Mesothelial cell of epicardium (in vitro differentiated cells): ENCODE measurements at places on chromosomes 2 and 18. TPM values are rescaled to one million over a fixed set of nuclear protein-coding genes. Genes with fewer than 3 reads are reported as not detected.

GRCh38 chr18:39232937-39233336, 1667.3 kb upstream of the CELF4 start:
- no peak for DNase-seq

- no peak for DNase-seq
Measured at GRCh38 chr2:175049661-175050060, 44.5 kb upstream of the CHN1 start.

DNA sequence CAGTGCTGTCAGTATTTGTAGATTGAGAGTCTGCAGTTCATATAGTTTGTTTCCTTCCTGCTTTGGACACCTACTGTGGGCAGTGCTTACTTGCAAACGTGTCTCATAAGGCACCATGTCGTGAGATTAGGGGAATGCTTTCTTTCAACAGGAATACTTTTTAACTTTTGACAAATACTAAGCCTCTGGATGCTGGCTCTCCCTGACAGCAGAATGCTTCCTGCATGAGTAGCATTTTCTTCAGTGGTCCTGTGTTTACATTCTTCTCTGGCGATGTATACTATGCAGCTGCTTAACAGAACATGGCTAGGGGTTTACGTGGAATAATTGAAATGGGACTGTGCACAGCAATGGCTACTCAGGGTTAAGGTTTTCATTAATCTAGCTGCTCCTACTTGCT, 807.5 kb downstream of the MBD2 start:
- DNase-seq, result no peak

DNA sequence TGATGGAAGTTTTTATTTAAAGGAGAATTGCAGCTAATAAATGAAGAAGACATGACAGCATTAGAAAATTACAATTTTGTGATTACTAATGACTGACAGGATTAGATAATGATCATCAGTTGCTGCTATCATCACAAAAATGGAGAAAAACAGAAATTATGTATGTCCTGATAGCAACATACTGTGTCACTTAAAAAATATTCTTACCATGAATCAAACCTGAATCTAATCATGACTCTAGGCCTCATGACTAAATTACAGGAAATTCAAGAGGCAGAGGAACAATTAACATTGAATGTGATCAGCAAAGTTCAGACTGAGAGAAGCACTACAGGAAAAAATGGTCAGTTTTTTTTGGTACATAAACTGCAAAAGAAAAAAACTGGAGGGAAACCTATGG, 147.8 kb downstream of the PMAIP1 start:
- DNase-seq, result no peak

GRCh38 chr2:145226901-145227300, 707.0 kb upstream of the ZEB2 start:
- no peak for DNase-seq

- DNase-seq, result no peak
Measured at GRCh38 chr18:74869904-74870863, 272.5 kb downstream of the ZNF407 start.

GRCh38 chr18:44851856-44852621, 171.4 kb downstream of the SETBP1 start:
- no peak for DNase-seq

DNA sequence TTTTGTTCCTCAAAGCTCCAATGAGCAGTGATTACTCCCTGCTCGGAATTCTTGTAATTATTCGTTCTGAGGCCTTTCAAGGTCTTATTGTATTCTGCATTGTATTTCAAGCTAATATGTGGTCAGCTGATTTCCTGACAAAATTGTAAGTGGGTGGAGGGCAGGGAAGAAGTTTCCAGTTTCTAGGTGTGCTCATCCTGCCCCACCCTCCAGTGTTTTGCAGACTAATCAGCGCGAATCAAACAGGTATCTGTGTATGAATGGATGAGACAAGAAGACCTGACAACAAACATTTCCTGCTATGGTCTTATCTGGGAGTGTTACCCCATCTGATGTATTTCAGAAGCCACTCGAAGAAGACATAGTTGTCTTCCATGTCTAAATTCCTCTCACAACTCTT, 35.3 kb downstream of the MYCN start:
- DNase-seq, result no peak

GRCh38 chr18:10061566-10062140, 147.8 kb downstream of the VAPA start:
- DNase-seq, result no peak

DNA sequence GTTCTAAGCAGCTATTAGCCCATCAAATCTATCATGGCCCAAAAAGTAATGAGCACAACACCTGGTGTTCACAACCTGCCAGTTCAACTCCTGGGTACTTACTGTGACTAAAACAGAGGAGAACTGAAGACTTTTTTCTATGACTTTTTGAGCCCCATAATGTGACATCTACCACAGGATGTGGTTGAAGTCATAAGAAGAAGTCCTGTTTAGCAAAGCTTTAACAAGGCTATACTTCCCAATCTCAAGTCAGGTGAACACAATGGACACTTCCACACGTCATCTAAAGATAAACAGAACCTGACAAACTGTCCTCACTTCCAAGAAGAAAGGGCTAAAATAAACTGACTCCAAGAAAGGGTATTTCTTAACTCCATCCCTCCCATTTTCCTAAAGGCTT, 138.8 kb downstream of the ATAD2B start:
- no peak for DNase-seq

DNA sequence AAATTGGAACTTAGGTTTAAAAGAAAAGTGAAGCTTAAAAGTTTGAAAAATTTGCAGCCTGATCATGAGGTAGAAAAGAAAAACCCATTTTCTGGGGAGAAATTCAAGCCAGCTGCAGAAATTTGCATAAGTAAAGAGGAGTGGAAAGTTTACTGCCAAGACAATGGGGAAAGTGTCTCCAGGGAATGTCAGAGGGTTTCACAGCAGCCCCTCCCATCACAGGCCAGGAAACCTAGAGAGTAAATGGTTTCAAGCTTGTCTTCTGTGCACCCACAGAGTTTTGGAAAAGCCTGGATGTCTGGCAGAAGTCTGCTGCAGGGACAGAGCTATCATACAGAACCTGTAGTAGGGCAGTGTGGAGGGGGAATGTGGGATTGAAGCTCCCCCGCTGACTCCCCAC, 254.0 kb upstream of the FSIP2 start:
- DNase-seq, result no peak

- no peak for DNase-seq
Measured at GRCh38 chr2:216285701-216286100, 86.6 kb downstream of the MARCHF4 start.

- no peak for DNase-seq
Measured at GRCh38 chr2:176814274-176814673, 398.3 kb upstream of the HNRNPA3 start.

- no peak for DNase-seq
Measured at GRCh38 chr18:59736061-59736460, 38.8 kb upstream of the CCBE1 start.

- no peak for DNase-seq
Measured at GRCh38 chr18:51029378-51029693, 677 bp upstream of the SMAD4 start.

- DNase-seq, result no peak
Measured at GRCh38 chr2:23662941-23663920, 263.7 kb downstream of the ATAD2B start.

DNA sequence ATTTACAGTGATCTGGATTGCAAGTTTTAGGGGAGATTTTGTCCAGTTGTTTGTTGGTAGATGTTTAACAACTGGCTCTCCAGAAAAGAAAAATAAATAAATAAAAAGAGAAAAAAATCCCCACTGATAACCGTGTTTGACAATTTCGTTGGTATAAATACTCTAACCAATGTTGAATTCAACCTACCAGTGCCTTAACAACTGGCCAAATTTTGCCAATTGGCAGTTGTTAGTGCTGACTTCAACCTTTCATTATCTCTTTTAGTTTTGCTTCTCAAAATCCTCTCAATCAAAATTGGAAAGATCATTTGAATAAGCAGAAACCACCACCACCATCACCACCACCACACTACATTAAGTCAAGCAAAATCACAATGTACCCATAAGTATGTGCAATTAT, 490.3 kb downstream of the PIK3C3 start:
- no peak for DNase-seq

- DNase-seq, result no peak
Measured at GRCh38 chr18:24559526-24559925, 99.1 kb downstream of the HRH4 start.

GRCh38 chr2:128734521-128735295, 416.0 kb upstream of the HS6ST1 start:
- no peak for DNase-seq

GRCh38 chr2:151357359-151357758, at the start of gene TNFAIP6:
TNFAIP6 (plus strand) TSS chr2:151357592; CDS start chr2:151357667, 75 bp downstream.
- no peak for DNase-seq

DNA sequence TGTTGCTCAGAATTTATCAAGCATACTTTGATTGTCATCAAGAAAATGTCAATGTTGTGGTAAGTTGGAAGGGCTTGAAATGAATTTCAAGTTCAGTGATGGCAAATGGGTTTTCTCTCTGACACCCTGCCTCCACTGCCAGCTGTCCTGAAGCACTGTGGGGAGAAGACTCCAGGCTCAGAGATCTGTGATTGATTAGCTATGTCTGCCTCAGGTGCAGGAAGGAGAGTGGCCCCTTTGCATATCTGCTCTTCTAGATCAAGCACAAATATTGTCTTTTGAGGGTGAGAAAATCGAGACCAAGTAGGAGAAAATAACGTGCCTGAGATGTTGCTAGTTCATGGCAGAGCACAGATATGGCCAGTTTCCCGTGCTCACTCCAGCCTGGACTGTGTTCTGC, 178.8 kb upstream of the GLI2 start:
- no peak for DNase-seq

GRCh38 chr2:215843579-215843978, 169.8 kb downstream of the MREG start:
- DNase-seq, result no peak

DNA sequence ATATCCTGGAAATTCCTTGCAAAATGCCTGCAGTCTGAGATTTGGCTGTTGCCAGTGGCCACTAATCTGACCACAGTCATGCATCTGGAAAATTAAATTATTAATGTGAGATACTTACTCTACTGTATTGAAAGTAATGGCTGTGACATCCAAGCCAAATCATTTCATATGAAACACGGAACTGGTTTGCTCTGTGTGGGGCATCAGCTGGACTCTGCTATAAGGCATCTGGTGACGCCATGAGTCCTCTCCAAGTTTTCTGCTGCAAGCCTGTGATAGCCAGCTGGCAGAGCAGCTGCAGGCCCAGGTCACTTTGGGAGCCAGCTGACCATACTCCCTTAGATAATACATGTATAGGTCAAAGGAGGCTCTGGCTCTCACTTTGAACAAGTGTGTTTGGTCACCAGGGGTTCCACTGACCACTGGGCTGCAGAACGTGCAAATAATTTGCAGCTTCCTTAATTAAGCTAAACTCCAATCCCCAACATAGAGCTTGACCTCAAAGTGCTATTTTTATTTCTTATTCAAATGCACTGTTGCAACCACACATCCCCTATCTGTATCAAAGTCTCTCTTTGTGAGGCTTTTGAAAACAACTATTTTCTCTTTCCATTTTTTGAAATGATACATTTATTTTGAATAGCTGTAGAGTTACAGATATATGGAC, 152.9 kb downstream of the NCKAP5 start:
- DNase-seq, result no peak

- DNase-seq, result peak; percentile 93
Measured at GRCh38 chr2:70871398-70872211, 36.0 kb upstream of the CD207 start.

- DNase-seq, result no peak
Measured at GRCh38 chr2:14927021-14927564, 294.6 kb downstream of the LRATD1 start.

- DNase-seq, result no peak
Measured at GRCh38 chr18:2933995-2934394, 78.9 kb downstream of the LPIN2 start.

- no peak for DNase-seq
Measured at GRCh38 chr2:22907330-22907729, 477.6 kb upstream of the KLHL29 start.

DNA sequence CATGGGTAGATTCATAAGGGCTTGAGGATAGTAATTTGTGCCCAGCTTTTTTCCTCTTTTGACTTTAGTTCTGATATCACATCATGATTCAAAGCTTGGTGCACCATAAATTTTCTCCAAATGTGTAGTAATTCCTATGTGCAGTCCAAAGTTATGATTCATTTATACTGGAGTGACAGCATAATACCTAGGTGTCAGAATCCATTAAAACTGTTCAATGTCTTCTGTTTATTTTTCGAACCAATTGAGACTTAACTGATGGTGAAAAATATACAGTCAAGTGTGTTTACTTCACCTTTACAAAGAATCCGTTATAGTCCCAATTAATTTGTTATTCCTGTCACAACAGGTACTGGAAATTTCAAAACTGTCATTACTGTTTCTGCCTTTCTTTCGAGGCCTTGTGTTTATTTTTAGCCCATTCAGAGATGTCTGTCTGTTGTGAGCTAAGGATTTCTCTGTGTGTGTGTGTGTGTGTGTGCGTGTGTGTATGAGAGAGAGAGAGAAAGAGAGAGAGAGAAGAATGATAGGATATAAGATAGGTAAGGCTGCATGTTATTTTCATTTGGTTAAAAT, 389.7 kb upstream of the ATP5MC3 start:
- no peak for DNase-seq

- no peak for DNase-seq
Measured at GRCh38 chr18:60247103-60247502, 125.5 kb downstream of the MC4R start.

DNA sequence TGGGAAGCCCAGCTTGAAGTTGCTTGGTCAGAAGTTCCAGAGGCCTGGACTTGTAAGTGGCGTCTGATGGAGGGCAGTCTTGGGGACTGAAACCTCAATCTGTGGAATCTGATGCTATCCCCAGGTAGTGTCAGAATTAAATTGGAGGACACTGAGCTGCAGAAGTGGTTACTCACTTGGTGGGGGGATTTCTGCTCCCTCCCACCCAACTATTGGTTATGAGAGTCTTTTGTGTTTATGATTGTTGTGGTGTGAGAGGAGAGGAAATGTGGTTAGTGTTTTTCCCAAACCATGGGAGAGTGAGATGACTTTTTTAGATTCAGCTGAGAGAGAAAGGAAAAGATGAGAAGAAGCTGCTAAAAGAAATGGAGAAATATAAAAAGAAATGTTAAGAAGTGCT, 12.8 kb downstream of the ZBTB14 start:
- DNase-seq, result no peak

Gene CHST9
- 1.8 to 2.4 TPM (median 2.3 TPM) in 3 replicates for total RNA-seq

Gene CLEC4F
- not detected in 3 replicates for total RNA-seq

Gene MYO5B
- 15.1 to 15.6 TPM (median 15.1 TPM) in 3 replicates for total RNA-seq

Gene FRZB
- total RNA-seq, result 12.1 to 13.0 TPM (median 12.6 TPM) in 3 replicates

Gene LRRC30
- not detected in 3 replicates for total RNA-seq

Gene SDC1
- 45.5 to 50.7 TPM (median 48.3 TPM) in 3 replicates for total RNA-seq

Gene CASP10
- total RNA-seq, result 2.2 to 3.1 TPM (median 2.8 TPM) in 3 replicates

Gene PLCL1
- 2.0 to 2.8 TPM (median 2.7 TPM) in 3 replicates for total RNA-seq

Gene POTEJ
- total RNA-seq, result not detected in 3 replicates

Gene VSNL1
- total RNA-seq, result 0.61 to 0.95 TPM (median 0.83 TPM) in 3 replicates

Gene RGPD4
- total RNA-seq, result 0.18 to 0.29 TPM (median 0.23 TPM) in 3 replicates

Gene MTHFD2
- 35.3 to 39.1 TPM (median 37.9 TPM) in 3 replicates for total RNA-seq

Gene DNAJC10
- total RNA-seq, result 140 to 147 TPM (median 141 TPM) in 3 replicates

Gene SETBP1
- 44.6 to 47.7 TPM (median 46.0 TPM) in 3 replicates for total RNA-seq

Gene UCN
- 3.1 to 5.1 TPM (median 4.4 TPM) in 3 replicates for total RNA-seq

Gene NCL
- 631 to 645 TPM (median 634 TPM) in 3 replicates for total RNA-seq

Gene LIPG
- total RNA-seq, result 22.3 to 26.0 TPM (median 25.7 TPM) in 3 replicates

Gene SERPINB11
- not detected in 3 replicates for total RNA-seq
